ENCODE measurements at places on chromosomes 3 and 15. TPM values are rescaled to one million over a fixed set of nuclear protein-coding genes. Genes with fewer than 3 reads are reported as not detected.

DNA sequence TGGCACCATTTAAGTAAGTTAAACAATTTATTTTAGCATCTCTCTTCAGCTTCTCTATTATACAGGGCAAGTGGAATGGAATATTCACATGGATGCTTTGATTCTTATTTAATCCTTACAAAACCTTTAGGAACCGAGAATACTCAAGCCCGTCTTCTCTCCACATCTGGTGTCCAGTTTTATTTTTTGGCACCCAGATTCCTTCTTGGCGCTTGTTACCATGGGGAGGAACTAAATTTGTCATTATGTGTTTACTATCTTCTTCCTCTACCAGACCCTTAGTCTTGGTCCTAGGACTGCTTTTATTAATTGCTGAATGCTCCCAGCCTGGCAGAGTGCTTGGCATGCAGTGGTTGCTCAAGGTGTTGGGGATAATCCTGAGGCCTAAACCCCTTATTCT is 138.8 kb downstream of the CACNA2D3 start:
- no peak for DNase-seq

DNA sequence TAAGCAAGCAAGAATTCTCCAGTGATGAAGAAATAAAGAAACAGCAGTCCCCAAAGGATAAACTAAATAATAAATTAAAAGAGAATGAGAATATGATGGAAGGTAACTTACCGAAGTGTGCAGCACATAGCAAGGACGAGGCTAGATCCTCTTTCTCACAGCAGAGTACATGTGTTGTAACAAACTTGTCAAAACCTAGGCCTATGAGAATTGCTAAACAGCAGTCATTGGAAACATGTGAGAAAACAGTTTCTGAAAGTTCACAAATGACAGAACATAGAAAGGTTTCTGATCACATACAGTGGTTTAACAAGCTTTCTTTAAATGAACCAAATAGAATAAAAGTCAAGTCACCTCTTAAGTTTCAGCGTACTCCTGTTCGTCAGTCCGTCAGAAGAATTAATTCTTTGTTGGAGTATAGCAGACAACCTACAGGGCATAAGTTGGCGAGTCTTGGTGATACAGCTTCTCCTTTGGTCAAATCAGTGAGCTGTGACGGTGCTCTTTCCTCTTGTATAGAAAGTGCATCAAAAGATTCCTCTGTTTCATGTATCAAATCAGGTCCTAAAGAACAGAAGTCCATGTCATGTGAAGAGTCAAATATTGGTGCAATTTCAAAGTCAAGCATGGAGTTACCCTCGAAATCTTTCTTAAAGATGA is 4.5 kb upstream of the SCG5 start:
- no peak for DNase-seq

- no peak for DNase-seq
These were observed 257.8 kb downstream of the CDIN1 start for GRCh38 chr15:36837246-36837645.

DNA sequence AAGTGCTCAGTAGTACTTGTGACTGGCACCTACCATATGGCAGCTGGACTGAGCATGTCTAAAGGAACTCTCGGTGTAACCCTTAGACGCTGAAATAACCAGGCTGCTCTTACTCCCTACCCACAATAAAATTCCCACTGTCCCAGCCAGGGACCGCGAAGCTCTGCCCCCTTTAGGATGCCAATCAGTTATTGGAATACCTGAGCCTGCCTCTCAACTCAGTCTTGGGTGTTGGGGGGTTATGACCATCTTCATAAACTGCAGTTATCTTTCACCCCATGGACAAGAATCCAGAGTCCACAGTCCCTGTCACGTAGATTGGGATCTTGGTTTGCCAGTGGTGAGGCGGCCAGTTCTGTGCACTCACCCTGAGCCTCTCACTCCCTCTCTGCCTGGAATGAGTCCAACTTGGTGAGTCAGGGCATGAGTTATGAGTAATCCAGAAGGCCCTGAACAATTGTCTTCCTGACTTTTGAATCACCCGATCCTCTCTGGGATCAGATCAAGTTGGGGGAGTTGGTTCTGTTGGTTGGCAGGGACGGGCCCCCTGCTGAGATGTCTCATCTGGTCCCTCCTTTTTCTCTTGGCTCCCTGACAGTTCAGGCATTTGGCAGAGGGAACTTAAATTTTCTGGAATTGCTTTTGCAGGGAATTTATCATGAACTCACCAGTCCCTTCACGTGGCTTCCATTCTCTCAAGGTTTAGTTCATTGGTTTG is 120.1 kb upstream of the UBE2E1 start:
- DNase-seq, result peak; percentile 98

DNA sequence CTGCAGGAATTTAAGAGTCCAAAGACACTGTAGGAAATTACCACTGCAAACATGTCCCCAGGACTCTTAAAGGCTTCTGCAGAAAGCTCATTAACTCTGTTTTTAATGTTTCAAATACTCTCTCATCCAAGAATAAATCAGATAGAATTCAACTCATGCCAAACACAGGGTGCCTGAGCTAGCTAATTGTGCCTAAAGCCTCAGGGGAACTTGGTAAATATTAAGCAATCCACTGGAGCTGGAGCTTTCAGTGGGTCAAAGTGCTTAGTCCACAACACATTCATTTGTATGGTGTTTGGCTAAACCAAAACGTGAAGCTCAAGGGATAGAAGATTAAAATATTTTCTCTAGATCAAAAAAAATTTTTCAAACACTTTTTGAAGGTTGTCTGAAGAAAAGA is 131.4 kb downstream of the THRB start:
- DNase-seq, result no peak

DNA sequence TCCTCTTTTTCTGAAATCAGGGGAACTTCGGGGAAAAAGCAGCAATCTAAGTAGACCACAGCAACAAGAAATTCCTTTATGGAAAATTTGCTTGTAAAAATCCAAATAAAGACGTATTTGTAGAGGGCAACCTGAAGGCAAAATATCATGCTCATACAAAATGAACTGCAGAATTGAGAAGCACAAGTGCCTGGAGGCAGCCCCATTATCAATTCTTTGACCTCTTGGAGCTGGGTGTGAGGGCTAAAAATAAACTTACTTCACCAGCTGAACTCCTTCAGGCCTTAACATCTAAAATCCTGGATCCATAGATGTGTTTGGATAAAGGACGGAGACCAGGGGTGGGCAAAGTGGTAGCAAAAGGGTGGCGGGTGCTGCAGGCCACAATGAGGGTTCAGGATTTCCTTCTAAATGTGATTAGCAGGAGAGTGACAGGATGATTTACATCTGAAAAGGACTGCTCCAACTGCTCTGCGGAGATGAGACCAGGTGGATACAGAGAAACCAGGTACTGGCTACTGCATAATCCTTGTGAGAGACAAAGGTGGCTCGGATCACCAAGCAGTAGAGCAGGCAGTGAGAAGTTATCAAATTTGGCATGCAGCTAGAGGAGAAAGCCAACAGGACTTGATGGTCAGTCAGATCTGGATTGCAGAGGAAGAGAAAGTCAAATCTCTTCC is 81.7 kb upstream of the TJP1 start:
- DNase-seq, result no peak

- no peak for DNase-seq
These were observed 15.8 kb downstream of the DNAJC13 start for GRCh38 chr3:132433121-132433520.

GRCh38 chr3:119748991-119749390 is 32.9 kb upstream of the NR1I2 start:
- DNase-seq, result no peak

GRCh38 chr3:114904633-114905032 is 242.5 kb downstream of the ZBTB20 start:
- no peak for DNase-seq

- DNase-seq, result no peak
These were observed 10.4 kb downstream of the NSMCE3 start for GRCh38 chr15:29259233-29259632.

- no peak for DNase-seq
These were observed 90.9 kb upstream of the NEO1 start for GRCh38 chr15:72961346-72961745.

DNA sequence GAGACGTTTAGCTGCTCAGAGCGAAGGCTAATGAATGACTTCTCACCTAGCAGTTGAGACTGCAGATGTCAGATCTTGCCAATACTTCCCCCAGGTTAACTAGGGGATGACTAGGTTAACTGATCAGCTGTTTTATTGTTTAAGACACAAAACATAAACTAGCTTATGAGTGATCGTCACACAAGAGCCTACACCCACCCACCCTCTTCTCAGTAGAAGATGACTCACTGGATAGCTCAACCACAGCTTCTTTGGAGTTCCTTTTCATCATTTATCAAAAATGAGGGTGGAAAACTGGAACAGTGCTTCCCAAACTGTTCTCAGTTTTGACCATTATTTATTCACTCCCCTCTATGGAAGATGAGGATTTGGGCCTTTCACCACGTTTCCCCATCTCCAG is 25.2 kb downstream of the GASK1A start:
- no peak for DNase-seq

- DNase-seq, result no peak
These were observed 117.2 kb downstream of the TCF12 start for GRCh38 chr15:57035664-57036063.

- DNase-seq, result no peak
These were observed 51.7 kb downstream of the CLDN11 start for GRCh38 chr3:170470063-170471016.

DNA sequence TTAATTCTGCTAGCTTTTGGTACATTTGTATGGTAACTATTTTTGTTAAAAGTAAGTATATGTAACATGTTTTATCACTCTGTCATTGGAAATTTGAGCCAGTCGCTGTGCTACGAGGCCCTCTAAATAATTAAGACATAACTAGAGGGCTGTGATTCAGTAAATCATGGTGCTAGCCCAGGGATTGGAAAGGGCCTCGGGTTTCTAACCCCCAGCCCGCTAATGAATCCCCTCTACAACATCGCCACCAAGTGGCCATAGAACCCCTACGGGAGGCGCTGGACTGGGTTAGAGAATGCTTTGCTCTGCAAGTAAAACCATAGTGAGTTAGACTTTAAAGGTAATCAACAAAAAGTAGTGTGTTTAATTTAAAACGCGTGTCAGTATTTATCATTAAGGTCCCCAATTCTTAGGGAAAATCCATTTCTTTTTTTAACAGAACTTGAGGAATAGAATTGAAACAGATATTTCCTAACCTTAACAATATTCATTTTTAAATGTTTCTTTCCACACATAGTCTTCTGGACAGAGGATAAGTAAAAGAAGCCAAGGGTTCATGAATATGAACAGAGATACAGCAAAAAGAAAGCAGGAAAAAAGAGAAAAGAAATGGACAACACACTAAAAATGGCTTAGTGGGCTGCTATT is 744.7 kb downstream of the EPHA3 start:
- DNase-seq, result no peak

- DNase-seq, result peak; percentile 53
These were observed 54.7 kb downstream of the FAM81A start for GRCh38 chr15:59492389-59493377.

DNA sequence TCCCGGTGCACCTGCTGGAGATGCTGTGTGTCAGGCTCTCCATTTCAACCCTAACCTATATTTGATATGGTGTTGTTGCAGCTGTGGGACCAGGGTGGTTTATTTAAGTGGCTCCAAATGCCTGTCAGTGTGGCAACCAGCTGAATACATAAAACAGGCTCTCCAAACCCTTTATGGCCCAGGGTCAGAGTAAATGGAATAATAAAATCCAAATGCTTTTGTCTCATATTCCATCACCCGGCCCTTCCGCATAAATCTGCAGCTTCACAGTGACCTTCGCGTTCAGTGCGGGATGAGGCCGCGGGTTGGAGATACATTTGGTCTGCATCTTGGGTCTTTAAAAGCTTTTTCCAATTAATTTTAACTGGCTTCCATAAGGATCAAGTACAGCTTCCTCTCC is 382.1 kb upstream of the NR2F2 start:
- DNase-seq, result no peak

DNA sequence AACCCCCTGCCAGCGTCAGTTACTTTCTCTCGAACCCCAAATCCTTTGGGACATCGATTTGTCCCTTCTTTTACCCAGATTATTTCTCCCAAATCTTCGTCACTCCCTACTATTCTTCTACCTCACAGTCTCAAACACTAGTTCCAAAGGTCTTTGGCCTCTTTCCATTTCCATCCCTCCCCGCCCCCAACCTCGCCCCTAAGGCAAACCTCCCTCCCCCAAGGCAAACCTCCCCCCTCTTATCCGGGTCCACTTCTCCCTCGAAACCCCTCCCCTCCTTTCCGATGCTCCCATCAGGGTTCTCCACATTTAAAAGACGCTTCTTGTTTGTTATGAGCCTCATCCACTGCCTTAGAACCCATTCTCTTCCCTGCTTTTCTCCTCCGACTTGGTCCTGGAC is 583 bp downstream of the EAF1 start:
- DNase-seq, result no peak

GRCh38 chr3:20051123-20051806 is 11.0 kb downstream of the KAT2B start:
- no peak for DNase-seq

IL12A gene
- not detected for total RNA-seq

C3orf49 gene
- total RNA-seq, result not detected

CEP63 gene
- total RNA-seq, result 8.8 TPM

CCR8 gene
- not detected for total RNA-seq

SUSD5 gene
- total RNA-seq, result 1.3 TPM

C3orf20 gene
- not detected for total RNA-seq

CKMT1A gene
- total RNA-seq, result 0.55 TPM

TIGIT gene
- 0.26 TPM for total RNA-seq

IMPG2 gene
- 0.14 TPM for total RNA-seq

LAMB2 gene
- total RNA-seq, result 490 TPM

All from adrenal gland (tissue), 19 donors.